NB4 (cell line): ENCODE measurements at places on chromosomes 13 and 19.

DNA sequence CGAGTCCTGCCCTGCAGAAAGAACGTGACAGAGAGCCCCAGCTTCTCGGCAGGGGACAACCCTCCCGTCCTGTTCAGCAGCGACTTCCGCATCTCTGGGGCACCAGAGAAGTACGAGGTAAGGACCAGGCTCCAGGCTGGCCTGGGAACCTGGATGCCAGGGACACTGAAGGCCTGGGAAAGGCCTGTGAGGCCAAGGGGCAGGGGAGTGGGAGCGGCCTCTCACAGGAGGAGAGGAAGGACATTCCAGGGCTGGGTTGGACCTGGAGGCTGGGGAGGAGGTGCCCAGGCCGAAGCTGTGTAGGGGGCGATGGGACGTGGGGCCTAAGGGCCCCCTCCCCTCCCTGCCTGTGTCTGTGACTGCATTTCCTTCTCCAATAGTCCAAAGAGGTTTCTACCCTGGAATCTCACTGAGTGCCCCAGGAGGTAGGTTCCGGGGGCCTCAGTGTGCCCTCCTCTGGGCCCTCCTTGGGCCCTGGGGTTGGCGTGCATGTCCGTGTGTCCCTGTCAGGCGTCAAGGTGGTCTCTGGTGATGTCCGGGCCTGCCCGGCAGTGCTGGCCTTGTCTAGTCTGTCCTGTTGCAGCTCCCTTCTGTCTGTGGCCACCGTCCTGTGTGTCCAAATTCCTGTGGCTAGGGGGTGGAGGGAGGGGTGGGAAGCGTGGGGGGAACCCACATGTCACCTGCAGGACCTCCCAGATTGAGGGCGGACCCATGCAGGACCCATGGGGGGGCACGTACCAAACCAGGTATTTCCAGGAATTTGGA lies 16.9 kb upstream of the CD22 start:
- DNase-seq = no peak

GRCh38 chr19:17772172-17772571 lies 20.9 kb downstream of the FCHO1 start:
- peak; percentile 61 for DNase-seq

GRCh38 chr13:66040506-66040905 lies 1189.6 kb downstream of the PCDH9 start:
- DNase-seq = no peak

GRCh38 chr13:39959497-39960144 lies 304.2 kb downstream of the COG6 start:
- DNase-seq = no peak

- DNase-seq = no peak
Measured at GRCh38 chr13:32663660-32664059, 77.4 kb downstream of the PDS5B start.

DNA sequence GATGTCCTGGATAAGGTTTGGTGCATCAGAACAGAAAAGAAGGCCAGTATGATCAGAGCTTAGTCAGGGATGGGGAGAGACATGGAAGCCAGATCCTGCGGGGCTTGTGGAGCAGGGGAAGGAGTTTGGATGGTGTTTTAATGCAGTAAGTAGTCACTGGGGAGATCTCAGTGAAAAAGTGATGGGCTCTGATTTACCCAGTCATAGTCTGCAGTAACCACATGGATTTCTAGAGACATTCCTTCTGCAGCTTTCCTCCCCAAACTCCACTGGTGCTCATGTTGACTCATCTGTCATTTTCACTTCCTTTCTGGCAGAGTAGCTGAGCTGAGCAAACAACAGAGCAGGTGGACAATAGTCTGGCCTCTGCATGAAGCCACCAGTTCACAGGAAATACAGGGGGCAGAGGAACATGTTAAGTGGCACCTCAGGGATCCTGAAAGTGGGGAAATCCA lies 144.1 kb downstream of the DPF1 start:
- DNase-seq = peak; percentile 23

- no peak for DNase-seq
Measured at GRCh38 chr19:52786078-52786463, 520 bp downstream of the ZNF600 start.

GRCh38 chr13:98254513-98254912 lies 77.4 kb upstream of the RNF113B start:
- no peak for DNase-seq

DNA sequence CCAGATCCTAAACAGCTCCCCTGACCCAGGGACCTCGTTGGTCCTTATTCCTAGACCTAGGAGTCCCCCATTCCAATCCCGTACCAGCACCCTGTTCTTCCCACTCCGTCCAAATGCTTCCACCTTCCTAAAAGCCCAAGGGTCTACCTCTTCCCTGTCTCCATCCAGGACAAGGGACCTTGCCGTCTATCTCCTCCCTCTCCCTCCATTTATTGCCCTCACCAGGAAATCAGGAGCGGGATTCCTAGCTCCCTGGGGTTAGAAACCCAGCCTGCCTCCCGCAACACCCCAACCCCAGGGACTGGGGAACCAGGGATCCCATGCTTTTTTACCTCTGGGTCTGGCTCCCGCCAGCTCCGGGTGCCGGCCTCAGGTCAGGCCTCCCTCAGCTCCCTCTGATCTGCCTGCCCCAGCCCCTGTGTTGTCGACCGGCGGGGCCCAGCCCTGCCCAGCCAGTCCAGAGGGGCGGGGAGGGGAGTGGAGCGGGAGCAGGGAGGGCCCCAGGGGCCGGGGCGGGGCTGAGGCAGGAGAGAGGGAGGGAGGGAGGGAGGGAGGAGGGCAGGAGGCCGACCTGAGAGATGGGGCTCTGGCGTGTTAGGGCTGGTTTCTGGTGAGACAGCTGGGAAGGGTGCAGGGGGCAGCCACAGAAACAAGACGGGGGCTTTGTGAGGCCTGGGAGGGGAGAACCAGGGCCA lies at the start of gene B3GNT8:
Gene B3GNT8 (minus strand): TSS at position 423 of the 695 bp plus-strand sequence. CDS start 596 bp downstream, outside the sequence.
- peak; percentile 87 for DNase-seq

- DNase-seq = no peak
Measured at GRCh38 chr19:41172297-41173164, 20.5 kb upstream of the CYP2S1 start.

DNA sequence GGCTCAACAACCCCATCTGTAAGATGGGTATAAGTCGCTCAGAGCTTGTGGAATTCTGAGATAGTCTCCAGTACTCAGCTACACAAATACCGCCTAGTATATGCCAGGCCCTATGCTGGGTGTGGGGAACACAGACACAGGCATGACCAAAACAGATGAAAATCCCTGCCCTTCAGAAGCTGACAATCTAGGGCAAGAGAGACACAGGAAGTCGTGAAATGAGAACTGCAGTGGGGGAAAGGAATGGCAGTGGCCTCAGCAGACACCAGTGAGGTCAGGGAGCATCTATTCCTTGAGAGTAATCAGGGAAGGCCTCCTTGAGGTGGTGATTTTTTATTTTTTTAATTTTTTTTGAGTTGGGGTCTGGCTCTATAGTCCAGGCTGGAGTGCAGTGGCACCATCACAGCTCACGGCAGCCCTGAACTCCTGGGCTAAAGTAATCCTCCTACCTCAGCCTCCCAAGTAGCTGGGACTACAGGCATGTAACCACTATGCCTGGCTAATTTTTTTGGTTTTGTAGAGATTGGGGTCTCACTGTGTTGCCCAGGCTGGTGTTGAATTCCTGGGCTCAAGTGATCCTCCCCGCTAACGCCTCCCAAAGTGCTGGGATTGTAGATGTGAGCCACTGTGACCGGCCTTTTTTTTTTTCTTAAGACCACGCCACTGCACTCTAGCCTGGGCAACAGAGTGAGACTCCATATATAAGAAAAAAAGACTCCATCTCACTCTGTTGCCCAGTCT lies 3.2 kb downstream of the TMIGD2 start:
- no peak for DNase-seq

- peak; percentile 56 for DNase-seq
Measured at GRCh38 chr13:95137096-95137495, 164.2 kb downstream of the ABCC4 start.

- no peak for DNase-seq
Measured at GRCh38 chr13:71935166-71935840, 68.3 kb upstream of the DACH1 start.

DNA sequence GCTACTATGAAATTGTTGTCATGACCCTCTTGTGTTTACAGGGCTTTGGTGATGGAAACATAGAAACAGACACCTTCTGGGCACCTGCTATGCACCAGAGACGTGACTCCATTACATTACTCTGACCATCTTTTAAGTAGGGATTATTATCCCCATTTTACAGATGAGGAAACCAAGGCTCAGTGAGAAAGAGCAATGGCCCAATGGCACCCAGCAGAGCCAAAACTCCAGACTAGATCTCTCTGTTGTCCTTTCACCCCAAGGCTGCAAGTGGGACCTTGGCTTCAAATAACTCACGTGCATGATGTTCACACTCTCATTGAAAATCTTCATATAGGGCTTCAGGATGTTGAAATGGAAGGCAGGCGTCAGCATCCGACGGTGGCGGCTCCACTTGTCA lies 5.9 kb downstream of the CYP4F2 start:
- DNase-seq = no peak

- DNase-seq = no peak
Measured at GRCh38 chr13:29593605-29594297, 1.7 kb downstream of the SLC7A1 start.

- no peak for DNase-seq
Measured at GRCh38 chr19:56988299-56988698, 131.5 kb upstream of the USP29 start.

DNA sequence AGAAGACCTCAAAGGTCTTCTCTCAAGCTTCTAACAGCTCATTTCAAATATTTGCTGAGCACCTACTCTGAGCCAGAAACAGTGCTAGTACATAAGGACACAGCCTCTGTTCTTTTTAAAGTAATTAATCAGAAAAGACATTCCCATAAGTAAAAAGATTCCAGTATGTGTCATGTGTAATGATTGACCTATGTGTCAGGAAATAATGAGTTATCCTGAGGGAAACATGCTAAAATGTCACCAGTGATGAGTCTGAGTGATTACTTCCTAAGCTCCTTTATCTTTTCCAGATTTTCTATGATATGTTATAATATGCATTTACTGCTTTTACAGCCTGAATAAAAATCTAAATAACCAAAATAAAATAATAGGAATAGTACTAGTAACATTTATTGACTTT lies 107.6 kb downstream of the SLC25A15 start:
- DNase-seq = no peak

- no peak for DNase-seq
Measured at GRCh38 chr19:16289594-16289993, 35.0 kb upstream of the KLF2 start.

- DNase-seq = no peak
Measured at GRCh38 chr19:14203177-14203576, 2.8 kb downstream of the ADGRL1 start.

DNA sequence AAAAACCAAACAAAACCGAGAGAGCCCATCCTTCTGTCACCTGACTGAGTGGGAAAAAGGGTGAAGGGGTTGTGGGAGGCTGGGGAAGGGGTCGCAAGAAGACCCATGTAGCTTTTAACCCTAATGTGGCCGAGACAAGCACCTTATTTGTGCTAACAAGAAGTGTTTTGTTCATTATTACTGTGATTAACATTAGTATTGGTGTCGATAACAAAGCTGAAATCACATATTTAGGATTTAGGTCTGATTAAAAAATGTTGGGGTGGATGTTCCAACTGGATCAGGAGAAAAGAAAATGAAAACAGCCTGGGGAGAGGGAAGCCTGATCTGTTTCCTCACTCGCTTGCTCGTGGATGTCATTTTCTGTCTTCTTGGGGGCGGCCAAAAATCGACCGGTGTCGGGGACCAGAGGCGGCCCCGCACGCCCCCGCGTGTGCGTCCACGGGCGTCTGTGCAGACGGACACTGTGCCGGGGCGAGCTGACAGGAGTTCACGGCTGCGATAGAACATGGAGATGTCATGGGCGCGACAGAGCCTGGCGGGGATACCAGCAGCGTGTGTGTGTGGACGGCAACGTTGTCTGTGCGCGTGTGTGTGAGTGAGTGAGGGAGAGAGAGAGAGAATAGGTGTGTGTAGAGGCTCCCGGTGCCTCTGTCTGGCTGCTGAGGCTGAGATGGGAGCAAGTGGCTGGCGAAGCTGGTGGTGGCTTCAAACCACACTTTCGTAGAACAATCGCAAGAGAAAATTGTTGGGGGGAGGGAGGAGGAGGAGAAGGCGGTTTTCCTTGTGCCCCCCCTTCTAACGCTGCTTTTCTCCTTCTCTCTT lies 29.1 kb downstream of the NFIX start:
- DNase-seq = no peak

GRCh38 chr19:6216996-6217751 lies 62.6 kb downstream of the MLLT1 start:
- DNase-seq = no peak

- no peak for DNase-seq
Measured at GRCh38 chr19:33048806-33049676, 15.6 kb downstream of the RHPN2 start.

DNA sequence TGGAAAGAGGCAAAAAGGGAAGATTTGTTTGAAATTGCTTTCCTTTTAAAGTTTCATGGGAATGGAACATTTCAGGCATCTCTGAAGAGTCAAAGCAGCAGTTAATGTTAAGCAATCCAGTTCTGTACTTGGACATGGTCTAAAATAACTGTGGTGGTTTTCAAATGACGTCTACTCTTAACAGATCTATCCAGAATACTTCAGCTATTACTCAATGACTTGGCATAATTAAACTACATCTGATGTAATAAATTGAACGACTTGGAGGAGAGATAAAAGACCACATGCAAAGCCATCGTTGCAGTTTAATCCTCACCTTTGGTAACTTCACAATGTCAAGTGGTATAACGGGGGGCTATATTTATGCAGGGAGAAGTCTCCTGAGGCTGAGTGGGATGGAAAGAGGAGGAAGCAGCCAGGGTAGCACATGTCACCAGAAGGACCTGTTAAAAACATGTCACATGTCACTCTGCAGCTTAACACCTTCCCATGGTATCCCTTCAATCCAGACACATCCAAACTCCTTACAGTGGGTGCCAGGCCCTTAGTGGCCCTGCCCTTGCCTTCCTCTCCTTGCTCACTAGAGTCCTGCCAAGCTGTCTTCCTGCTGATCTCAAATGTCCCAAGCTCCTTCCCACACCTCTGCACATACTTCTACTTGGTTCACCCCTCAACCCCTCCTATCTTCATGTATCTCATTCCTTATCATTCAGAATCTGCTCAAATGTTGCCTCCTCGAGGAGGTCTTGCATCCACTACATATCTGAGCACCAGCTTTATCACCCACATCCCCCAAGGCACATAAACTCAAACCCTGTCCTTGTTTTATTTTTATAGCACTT lies 327.8 kb downstream of the SUCLA2 start:
- DNase-seq = peak; percentile 33

DNA sequence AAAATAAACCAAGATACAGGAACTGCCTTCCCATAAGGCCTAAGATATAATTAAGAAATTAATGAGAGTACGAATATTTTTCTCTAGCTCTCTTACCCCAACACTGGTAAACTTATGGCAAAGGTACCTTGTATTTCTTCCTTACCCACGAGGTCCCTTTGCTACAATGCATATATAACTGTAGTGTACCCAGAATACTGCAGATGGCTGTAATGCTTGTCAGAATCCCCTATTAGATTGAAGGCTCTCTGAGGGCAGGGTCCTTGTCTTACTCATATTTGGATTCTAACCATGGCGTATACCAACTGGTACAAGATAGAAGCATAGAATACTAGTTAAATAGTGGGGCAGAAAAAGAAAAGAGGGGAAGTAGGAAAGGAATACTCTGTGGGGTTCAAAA lies 15.1 kb downstream of the SLC25A30 start:
- no peak for DNase-seq

GRCh38 chr19:47351548-47351947 lies 2.4 kb downstream of the DHX34 start:
- DNase-seq = peak; percentile 77

- DNase-seq = no peak
Measured at GRCh38 chr19:49084206-49085019, 838 bp upstream of the SNRNP70 start.
